Left forelimb (tissue), 1 donor: ENCODE measurements at places on chromosomes 7 and 10.

DNA sequence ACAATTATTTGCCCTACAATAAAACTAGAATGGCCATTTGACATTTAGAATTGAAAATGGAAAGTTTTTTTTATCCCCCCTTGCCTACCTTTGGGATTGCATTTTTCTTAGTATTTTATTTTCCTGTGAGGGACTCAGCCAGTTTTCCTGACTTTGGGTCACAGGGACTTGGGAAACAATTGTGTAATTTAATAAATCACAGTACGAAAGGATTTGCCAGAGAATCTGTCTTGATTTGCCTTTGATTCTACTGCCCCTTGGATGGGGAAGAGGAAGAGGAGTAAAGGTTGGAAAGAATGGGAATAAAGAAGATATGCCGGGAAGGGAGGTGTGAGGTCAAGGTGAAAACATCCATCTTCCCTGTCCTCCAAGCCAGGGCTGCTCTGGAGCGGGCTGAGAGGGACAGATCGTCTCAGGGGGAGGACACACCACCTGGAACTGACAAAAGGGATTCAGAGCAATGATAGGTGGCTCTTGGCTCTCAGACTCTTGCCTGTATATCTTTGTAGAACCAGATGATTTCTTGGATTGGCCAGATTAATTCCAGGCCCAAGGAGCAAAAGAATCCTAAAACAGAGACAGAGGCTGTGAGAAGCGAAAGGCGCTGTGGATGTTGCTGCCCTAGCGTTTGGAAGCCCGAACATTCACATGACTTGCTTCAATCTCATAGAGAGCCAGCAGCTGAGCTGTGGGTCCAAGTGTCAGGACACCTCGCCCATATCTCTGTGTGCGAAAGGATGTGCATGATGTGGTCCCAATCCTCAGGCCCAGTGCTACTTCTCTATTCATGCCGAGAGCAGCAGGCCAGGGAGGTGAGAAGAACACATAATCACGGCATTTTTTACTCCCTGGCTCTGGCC is 50.3 kb upstream of the ZEB1 start:
- DNase-seq, result no peak

- DNase-seq, result no peak
Observed at GRCh38 chr7:141416650-141417270, 134.4 kb upstream of the AGK start.

DNA sequence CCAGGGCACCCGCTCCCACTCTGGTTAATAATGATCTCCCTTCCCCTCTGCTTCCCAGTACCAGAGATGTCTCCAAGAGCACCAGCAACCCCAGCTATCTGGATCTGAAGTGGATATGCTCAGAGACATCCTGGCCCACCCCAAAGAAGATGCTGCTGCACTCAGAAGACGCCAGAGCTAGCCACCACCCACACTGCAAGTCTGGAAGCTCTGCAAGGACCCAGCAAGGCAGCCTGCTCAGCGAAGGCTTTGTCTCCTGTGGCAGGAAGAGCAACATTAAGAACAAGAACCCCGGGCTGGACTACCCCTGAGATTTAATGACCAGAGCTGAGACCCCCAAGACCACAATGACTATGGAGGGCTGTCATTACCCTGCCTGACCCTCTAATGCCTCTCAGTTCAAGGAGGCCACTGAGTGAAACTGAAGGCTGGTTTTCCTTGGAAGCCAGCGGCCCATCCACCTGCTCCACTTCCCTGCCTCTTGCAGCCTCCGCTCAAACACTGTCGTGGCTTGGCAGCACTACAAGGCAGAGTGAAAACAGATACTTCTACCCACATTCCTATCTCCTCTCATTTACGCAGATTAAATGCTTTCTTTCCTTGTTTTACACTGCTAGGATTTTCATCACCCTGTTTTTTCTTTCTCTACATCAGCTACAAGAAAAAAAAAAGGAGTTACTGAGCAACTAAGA is 202.2 kb downstream of the SNX10 start:
- no peak for DNase-seq

DNA sequence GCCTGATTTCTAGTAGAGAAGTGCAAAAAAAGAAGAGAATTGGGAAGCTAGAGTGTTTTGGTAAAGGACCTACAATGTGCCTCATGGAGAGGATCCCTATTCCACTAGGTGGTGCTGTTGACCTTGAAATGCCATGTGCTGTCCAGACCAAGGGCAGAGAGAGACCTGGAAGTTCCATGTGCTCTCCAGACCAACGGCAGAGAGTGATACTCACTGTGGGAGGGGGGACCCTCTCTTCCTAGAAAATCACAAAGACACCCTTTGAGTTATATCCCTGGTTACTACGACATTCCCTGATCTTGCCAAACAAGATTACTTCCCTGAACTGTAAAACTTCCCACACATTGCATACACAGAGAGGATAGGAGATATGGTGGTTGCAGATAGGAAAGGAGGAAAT is 212.7 kb upstream of the ZNF804B start:
- DNase-seq, result no peak

DNA sequence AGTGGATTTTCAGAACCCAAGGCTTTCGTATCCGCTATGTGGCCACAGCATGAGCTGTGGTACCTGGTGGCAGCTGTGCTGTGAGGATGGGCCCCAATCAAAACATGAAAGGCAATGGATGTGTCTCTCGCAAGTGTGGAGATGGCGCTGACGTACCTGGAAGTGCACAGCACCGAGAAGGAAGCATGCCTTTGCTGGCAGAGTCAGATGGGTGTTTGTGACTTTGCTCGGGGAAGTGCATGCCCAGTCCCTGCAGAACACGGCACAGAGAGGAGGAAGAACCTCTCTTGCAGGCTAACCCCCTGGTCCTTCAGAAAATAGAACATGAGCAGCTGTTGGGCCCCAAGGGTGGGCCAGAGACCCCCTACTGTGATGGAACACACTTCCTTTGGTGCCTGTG is 654.1 kb upstream of the ZWINT start:
- DNase-seq, result no peak

DNA sequence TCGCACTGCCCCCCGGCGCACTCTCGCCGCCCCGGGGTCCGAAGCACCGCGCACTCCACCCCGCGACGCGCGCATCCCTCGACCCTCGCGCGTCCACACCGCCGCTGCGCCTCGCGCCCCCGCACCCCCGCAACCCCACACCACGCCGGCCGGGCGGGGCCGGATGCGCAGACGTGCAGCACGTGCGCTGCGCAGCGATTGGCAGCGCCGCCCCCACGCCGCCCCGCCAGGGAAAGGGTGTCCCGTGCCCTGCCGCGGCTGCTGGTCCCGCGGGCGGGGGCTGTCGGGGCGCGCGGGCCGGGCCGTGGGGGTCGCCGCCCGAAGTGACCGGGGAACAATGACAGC is 53.7 kb upstream of the KDM7A start:
- no peak for DNase-seq

- no peak for DNase-seq
Observed at GRCh38 chr7:158820656-158821055, 8.7 kb downstream of the ESYT2 start.

DNA sequence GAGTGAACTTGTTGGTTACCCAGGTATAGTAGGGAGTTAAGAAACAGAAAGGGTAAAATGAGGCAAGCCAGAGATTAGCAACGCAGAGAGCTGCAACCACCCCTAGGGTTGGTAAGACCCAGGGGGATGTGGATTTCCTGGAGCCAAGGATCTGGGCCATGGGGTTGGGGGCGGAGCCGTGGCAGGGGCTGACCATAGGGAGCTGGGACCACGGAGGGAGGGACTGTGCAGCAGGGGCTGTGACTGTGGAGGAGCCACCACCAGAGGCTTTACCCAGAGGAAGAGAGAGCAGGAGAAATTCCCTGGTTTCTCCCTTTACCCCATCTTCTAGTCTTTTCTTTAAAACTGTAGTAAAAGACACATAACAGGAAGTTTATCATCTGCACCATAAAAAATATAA is 58.6 kb upstream of the BAIAP2L1 start:
- no peak for DNase-seq

DNA sequence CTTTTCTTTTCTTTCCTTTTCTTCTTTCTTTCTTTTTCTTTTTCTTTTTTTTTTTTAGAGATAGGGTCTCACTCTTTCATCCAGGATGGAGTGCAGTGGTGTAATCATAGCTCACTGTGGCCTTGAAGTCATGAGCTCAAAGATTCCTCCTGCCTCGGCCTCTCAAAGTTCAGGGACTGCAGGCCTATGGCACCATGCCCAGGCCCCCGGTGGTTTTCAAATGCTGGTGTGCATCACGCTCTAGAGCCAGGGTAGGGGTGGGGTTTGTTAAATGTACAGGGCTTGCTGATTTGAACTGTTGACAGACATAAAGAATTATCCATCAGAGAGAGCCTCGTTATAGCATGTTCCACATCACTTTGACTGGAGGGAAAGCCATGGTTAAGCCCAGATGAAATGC is 5.8 kb downstream of the MINDY4 start:
- no peak for DNase-seq

- DNase-seq, result no peak
Observed at GRCh38 chr10:75694790-75695189, 263.4 kb downstream of the LRMDA start.

- no peak for DNase-seq
Observed at GRCh38 chr10:71187600-71187999, 24.8 kb upstream of the UNC5B start.

DNA sequence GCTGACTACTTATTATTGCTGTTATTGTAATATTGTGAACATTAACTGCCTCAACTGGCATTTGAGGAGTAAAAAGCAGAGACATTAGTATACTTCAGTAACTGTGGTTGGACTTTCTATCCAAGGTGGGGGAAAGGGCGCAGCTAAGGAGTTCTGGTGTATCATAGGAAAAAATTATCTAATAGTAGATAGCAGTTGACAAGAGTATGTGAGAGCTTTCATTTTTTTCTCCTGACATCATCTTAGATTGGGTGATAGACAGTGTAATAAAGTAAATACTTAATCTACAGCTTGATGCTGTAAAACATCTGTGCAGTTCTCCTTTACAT is 68.9 kb downstream of the PHTF2 start:
- no peak for DNase-seq

DNA sequence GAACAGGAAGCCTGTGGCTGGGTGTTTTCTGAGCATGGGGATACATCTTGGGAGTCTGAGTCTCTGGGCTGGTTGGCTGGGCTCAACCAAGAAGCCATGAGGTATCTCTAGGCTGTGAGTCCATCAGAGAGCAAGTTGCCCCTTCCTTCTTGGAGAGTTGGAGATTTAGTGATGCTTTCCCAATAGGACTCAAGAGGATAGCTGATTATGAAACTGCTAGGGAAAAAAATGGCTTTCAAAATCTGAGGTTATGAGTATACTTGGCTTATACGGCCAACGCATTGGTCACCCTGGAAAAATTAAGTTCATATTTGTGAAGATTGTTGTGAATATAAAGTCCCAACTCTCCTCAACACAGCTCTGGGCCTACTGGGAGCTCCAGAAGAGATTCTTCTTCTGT is 162.7 kb upstream of the KMT2E start:
- no peak for DNase-seq

- DNase-seq, result no peak
Observed at GRCh38 chr10:23918839-23919238, 290.1 kb upstream of the KIAA1217 start.
